ENCODE measurements at places on chromosomes 3 and 15.

DNA sequence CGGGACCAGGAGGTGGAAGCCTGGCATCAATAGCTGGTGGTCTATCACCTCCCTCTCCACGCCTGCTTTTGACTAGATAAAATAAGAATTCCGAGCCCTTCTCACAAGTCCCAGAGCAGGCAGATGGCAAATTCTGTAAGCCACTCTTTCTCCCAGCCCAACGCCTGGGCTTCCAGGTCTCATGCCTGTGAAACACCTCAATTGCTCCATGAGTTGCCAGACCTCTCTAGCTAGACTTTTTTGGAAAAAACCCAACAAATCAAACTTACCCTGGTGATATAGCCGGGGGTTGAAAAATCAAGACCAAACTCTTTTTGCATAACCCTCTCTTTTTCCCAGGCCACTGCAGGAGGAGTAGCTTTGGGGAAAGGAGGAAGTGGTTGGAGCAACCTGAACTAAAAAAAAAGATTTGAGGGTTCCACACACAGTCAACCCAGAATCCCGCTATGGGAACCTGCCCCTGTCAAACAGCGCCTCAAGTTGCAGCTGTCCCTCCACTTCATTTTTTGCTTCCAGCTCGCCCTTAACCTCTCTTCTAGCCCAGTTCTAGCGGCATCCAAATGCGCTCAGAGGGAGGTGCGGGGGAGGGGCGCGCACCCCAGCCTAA lies 7.0 kb downstream of the BHLHE40 start:
- no peak for DNase-seq

DNA sequence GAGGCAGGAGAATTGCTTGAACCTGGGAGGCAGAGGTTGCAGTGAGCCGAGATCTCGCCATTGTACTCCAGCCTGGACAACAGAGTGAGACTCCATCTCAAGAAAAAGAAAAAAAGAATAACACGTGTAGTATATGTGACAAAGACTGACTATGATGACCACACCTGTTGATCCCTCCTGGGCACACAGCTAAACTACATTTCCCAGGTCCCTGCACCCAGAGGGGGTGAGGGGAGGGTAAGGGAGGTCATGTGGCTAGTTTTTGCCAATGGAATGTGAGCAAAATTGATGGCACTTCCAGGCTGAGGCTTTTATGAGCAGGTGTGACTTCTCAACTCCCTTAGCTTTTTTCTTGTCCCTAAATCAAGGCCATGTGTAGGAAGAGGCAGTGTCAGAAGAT lies 58.2 kb downstream of the KLHL6 start:
- DNase-seq, result no peak

DNA sequence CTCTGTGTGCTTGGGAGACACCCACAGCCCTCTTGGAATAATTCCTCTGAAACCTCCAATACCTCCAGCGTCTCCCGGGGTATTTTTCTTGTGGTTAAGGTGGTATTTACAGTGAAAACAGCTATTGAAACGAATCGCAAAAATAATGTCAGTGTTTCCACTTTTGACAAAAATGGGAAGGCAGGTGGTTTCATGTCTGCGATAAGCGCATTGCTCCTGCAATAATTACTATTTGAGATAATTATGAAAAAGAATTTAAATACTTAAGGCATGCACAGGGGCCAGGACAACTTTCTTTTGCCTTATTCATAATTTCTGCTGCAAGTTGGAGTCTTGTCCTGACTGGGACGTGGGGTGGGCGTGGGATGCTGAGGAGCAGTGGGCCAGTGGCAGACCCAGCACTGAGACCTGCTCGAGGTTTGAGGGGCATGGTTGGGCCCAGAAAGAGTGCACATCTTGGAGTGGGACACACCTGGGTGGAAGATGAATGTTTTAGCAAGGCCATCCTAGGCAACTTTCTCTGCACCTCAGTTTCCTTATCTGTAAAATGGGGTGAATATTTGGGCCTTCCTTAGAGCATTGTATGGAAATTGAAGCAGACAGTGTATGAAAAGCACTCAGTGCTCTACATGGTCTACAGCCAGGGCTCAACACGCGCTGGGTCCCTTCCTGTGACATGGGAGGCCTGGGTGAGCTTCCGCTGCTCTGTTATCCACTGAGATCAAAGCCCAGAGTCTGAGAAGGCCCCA lies 110.5 kb downstream of the FBLN2 start:
- DNase-seq, result no peak

DNA sequence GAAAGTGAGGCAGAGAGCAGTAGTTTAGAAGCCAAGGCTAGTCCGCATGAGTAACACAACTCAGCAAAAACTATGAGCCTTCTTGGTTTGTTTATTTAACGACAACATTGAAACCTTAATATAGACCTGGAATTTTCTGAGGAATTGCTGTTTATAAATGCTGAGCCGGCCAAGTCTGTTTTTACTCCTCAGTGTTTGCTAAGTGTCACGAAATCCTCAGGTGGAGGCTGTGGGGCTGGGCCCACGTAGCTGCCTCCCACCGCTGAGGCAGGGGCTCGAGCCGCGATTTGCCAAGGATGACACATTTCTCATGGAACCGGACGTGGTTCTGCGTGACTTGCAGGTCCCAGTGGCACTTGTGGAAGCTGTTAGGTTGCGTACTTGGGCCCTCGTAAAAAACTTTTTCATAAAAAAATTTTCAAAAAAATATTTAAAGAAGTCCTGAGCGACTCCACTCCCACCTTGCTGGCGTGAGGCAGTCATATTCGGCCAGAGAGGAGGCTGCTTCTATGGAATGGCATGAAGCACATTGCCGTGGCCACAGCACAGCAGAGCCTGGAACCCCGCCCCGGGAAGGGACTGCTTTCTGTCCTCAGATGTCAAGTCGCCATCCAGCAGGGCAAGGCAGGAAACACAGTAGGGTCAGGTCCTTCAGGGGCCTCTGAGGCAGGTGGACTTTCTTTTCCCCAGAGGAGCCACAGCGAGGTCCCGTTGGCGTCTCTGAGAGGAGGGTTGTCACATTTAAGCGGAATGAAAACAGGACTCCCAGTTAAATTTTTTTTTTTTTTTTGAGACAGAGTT lies 64.8 kb upstream of the PCSK6 start:
- no peak for DNase-seq

DNA sequence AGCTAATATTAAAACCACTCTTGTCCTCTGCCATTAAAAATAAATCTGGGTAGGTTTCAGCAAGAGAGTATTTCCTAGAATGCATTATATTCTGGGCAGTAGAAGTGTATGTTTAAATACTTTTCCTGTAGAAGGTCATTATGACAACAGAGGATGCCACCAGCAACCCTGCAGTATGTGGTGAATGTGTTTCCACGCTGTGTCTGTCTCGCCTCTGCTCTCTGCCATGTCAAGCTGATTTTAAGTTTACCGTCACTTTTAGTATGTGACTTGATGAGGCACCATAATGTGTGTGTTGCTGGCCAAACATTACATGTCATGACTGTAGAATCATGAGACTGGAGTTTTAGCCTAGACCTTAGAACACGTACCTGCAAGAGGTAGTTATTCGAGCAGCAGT lies 211.2 kb downstream of the LPP start:
- no peak for DNase-seq

- no peak for DNase-seq
Observed at GRCh38 chr3:36606871-36607765, 157.2 kb downstream of the DCLK3 start.

DNA sequence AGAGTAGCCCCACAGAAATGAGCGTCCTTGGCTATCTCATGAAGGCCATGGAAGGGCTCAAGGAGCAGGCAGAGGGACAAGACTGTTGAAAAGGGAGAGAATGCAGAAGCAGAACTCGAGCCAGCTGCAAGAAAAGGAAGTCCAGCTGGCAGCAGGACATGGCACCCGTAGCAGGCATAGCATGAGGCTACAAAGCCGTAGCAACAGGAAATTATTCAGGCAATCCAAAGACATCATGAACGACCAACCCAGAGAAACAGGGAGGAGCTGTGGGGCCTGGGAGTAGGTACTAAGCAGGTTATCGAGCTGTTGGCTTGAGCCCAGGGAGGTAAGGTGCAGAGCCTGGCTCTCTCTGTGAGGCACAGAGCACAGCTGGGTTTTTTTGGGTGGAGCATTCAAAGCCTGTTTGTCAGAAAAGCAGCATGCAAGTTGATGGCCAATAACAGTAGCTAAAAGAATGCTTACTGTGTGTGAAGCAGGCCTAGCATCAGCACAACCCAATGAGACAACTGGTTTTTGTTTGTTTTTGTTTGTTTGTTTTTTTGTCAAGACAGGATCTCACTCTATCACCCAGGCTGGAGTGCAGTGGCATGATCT lies 144.0 kb upstream of the SMAD3 start:
- DNase-seq, result no peak
